ENCODE measurements at places on chromosomes 3 and 15. TPM values are rescaled to one million over a fixed set of nuclear protein-coding genes. Genes with fewer than 3 reads are reported as not detected.

The IGSF10 gene
- total RNA-seq, result 0.10 TPM

The SLC6A11 gene
- under 0.01 TPM for total RNA-seq

The GPR156 gene
- total RNA-seq, result 0.42 TPM

The RABL3 gene
- total RNA-seq, result 13.7 TPM

The FRMD4B gene
- total RNA-seq, result 26.3 TPM

The OXNAD1 gene
- total RNA-seq, result 139 TPM

The GATM gene
- total RNA-seq, result 2.3 TPM

The ARHGEF26 gene
- total RNA-seq, result 0.21 TPM

The NEO1 gene
- total RNA-seq, result 9.6 TPM

The SLC2A2 gene
- total RNA-seq, result not detected

The THPO gene
- not detected for total RNA-seq

The PLSCR2 gene
- total RNA-seq, result not detected

The FHIT gene
- total RNA-seq, result 16.9 TPM

The GPR171 gene
- total RNA-seq, result 10.6 TPM

The DAZL gene
- total RNA-seq, result 0.10 TPM

The MYO5C gene
- total RNA-seq, result 1.2 TPM

The DZIP1L gene
- total RNA-seq, result 0.21 TPM

The KIF15 gene
- total RNA-seq, result 1.5 TPM

The CMTM8 gene
- total RNA-seq, result 2.9 TPM

The SGO1 gene
- 0.73 TPM for total RNA-seq

The SLC9A9 gene
- 15.1 TPM for total RNA-seq

The IMPG2 gene
- 0.84 TPM for total RNA-seq

The PLSCR5 gene
- total RNA-seq, result not detected

The CYP1A1 gene
- total RNA-seq, result not detected

The SLC38A3 gene
- not detected for total RNA-seq

The SLC28A1 gene
- total RNA-seq, result not detected

The ARPP21 gene
- not detected for total RNA-seq

The CYP1A2 gene
- not detected for total RNA-seq

The TBC1D23 gene
- 43.4 TPM for total RNA-seq

Measured in mononuclear cell (primary cell).